ENCODE measurements at places on chromosomes 7 and 10. TPM values are rescaled to one million over a fixed set of nuclear protein-coding genes. Genes with fewer than 3 reads are reported as not detected.

Gene TMEM176B
- total RNA-seq: not detected

Gene ADRB1
- total RNA-seq: 0.32 TPM

Gene PCLO
- 4.5 TPM for total RNA-seq

Gene HUS1
- 13.3 TPM for total RNA-seq

Gene LIPN
- total RNA-seq: not detected
